ENCODE measurements at places on chromosomes 2 and 18.

GRCh38 chr2:212912445-212913103 is 238.8 kb downstream of the IKZF2 start:
- DNase-seq: no peak

DNA sequence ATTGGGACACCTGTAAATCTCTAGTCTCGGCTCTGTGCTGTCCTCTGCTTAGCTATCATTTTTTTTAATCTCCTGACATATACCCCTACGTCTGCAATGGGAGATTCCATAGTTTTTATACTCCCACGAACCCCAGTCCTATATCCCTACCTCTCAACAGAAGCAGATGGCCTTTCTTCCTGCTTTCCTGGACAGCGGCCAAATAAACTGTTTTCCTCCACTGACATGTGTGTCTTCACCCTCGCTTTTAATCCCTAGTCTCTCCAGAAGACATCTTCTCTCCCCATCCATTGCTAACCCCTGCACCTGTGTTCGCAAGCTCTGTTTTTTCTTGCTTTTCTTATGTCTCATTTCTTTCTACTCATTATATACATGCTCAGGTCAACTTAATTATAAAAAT is 395.4 kb downstream of the EPHA4 start:
- no peak for DNase-seq

- DNase-seq: no peak
Measured at GRCh38 chr2:37993143-37993542, 68.1 kb downstream of the RMDN2 start.

DNA sequence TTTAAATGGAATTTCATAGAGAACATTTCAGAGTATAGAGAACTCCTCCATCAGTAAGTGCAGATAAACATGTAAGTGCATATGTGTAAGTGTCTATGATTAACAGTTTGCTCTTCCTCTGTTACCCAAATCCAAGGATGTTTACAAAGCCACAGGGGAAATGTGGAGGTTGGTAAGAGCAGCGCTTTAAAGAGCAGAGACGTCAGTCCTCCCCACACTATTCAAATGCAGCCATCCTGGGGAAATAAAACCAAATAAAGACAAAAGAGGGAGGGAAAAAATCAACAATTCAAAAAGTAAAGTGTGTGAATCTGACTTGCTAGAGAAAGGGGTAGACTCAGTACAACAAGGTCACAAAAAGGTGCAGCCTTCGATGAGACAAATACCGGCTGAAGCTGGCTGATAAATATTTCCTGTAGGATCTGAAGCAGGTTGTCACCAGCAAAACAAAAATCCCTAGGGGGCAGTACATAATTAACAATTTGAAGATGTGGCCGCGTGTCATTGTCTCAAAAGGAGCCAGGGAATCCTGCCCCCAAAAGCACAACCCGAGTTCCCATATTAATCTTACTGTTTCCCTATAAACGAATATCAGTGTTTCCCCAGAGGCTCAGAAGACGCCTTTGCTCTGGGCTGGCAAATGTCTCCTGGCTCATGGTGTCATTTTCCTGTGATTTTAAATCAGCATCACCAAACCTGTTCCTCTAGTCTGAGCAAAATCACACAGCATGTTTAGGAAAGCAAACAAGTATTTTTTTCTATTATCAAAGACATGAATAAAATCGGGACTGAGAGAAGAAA is 216.5 kb downstream of the CDCA7 start:
- no peak for DNase-seq

DNA sequence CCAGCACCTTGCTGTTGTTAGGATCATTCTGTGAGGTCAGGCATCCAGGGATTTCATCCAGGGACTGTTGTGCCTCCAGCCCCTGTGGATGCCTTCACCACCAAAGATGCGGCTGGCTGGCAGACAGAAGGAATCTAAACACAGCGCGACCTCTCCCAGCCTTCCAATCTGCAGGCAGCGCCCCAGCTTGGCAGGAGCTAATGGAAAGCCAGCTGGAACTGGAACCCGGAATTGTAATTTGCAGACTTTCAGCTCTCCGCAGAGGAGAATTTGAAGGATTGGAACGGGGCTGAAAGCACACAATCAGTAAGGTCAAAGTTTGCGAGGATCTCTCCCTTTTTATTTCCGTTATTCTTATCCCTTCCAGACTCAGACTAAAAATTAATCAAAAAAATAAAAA is 127.8 kb downstream of the TRIB2 start:
- no peak for DNase-seq

All from CMK (cell line).